Tongue (tissue), 3 donors: ENCODE measurements at places on chromosomes 7 and 10. TPM values are rescaled to one million over a fixed set of nuclear protein-coding genes. Genes with fewer than 3 reads are reported as not detected.

GJC3 gene
- not detected for total RNA-seq

DNA sequence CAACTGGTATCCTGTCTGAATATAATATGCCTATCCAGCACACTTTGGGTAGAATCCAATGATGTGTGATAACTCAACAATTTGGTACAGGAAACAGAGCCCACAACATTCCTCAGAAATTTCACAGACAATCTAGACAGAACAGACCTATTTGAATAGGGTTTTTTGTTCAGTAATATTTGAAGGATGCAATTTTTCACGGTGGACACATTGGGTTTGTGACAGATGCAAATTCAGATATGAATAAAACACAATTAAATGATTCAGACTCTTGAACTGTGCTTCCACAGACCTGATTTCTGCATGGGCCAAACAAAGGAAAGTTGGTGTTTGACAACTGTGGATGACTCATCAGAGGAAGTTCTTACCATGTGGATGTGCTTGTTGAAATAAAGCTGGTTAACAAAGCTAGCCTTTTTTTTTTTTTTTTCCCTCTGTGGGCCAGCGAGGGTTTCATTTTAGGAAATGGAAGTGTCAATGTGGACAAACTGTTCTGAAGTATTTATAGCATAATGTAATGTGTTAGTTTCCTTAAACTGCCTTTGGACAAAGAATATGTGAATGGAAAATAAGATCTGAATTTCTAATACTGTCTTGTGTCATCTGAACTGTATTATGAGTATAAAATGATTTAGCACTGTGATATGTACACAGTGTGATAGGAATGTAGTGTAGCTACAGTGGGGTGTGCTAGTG is 43.2 kb upstream of the FAM133B start:
- DNase-seq = peak; percentile 91

DNA sequence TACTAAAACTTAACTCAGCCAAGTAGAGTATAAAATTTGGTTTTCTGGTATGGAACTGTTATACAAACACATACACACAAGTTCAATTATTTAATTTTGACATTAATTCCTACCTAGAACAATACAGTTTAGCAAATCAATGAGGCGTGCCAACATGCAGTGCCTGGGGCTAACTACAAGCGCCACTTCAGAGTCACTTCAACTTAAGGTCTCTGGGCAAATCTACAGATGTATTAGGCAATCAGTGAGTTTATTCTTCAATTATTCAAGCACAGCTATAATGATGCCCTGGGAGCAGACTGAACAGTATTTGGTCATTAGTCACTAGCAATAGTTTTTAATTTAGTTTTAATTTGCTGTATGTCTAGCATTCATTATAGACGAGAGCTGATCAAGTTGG is 51.6 kb downstream of the HIBADH start:
- no peak for DNase-seq

DNA sequence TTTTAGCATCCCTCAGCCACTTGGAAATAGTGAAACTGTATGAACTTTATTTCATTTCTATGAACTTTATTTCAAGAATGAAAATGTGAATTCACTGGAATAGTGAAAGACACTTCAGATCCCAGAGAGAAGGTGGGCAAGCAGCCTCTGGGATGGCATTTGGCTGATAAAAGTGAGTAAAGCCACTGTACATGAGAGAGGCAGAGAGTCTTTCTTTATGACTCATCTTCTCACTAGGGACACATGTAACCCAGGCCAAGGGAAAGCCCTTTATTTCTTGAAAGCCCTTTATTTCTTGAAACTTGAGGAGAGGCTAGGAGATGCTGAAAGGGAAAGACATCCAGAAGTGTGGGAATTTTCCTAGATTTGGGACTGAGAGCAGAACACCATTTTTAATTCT is 148.9 kb upstream of the SMIM30 start:
- DNase-seq = no peak

DNA sequence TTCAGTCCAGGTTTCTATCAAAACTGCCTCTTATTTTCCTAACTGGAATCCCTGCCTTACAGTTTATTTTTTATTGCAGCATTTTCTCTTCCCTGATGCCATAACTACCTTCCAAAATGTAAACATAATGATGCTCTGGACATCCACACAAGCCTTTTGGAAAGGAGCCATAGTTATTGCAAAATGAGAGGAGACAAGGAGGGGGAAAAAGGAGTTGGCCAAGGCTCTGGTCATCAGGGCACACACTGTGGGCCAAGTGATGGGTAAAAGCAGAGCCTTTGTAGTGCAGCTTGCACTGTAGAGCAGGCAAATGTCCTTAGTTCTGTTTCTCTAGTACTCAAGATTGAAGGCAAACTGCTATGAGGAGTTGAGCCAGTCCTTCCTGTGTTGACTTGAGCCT is 289.3 kb upstream of the MTPN start:
- no peak for DNase-seq
